Inflammatory macrophage treated with lipopolysaccharide for 1 hour (primary cell): ENCODE measurements at places on chromosomes 2 and 18.
A peak's percentile ranks its signal among the peaks of the same experiment; 100 is the strongest.

DNA sequence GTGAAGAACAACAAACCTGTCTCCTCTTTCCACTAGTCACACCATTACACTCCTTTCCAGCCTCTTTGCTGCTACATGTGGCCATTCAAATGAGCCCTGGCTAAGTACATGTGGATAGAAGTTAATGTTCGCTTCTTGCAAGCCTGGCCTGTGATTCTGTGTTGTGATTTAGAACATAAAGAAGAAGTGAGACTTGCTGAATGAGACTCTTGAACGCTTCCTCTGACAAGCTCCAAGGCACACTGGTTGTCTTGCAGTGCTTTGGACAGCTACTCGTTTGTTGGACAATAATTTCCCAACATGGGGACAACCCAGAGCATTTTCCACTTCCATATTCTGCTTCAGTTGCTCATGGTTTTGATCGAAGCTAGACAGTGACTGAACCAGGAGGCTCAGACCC, 57.3 kb downstream of the CCDC74A start:
- peak; percentile 38 for DNase-seq

DNA sequence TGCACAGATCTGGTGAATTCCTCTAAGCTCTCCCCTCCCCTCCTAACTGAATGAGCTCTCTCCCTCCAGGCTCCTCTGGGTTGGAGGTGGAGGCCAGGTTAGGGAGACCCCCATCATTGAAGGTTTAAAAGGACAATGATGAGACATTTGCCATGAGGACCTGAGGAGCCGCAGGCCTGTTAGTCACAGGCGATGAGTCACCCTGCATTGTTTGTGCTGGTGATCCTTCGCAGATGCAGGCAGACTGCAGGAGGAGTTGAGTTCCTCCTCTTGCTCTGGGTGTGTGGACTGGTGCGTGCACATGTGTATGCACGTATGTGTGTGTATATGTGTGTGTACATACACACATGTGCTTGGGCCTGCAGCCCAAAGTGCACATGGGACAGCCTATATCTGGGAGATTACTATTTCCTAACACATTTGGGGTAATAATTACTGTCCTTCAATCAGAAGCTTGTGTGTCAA, 42.0 kb downstream of the MCFD2 start:
- peak; percentile 74 for DNase-seq

DNA sequence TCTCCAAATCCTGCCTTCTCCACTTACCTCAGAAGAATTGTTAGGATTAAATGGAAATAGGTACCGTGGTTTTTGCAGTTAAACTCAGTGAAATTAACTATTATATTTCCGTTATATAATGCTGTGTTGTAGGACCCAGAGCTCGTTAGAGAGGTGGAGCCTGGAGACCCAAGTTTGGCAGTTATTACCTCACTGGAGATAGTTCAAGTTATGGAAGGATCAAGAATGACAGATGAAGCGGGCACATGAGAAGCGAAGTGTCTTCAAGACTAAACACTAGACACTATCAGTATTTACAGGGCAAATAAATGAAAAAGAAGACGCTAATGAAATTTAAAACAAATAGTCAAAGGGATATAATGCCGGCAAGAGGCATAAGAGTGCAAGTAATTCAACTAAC, 866 bp downstream of the CWC22 start:
- DNase-seq, result peak; percentile 5

GRCh38 chr2:170237572-170238120, 59.7 kb downstream of the MYO3B start:
- DNase-seq, result no peak

DNA sequence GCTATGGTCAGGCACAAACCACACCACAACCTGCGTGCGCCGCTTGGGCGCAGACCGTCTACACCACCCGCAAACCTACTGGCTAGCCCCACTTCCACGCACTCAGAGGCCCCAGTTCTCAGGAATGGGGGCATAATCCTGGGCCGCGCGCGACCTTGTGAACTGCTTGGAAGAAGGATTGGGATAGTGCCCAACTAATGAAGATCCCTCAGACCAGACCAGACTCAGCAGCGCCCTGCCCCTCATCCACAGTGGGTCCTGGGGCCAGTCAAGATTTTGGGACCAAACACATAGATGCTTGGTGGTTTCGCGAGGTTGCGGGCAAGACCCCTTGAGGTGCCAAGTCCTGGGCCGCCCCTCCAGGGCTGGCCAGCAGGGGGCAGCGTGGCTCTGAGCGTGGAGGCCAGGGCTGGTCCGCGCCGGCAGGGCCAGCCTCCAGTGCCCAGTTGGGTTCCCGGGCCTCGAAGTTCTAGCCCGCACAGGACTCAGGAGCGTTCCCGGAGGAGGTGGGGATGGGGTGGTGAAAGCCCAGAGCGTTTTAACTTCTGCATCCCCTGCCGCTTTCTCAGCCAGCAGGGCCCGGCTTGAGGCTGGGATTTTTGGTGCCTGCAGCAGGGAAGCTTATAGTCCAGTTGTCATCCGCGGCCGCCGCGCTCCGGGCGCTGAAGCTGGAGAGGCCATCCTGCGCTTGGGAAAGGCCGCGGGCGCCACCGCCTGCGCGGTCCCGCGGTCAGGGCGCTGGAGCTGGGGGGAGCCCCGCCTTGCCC, 8.3 kb downstream of the OSR1 start:
- peak; percentile 83 for DNase-seq

GRCh38 chr2:105432749-105433148, 33.9 kb upstream of the FHL2 start:
- DNase-seq, result no peak

DNA sequence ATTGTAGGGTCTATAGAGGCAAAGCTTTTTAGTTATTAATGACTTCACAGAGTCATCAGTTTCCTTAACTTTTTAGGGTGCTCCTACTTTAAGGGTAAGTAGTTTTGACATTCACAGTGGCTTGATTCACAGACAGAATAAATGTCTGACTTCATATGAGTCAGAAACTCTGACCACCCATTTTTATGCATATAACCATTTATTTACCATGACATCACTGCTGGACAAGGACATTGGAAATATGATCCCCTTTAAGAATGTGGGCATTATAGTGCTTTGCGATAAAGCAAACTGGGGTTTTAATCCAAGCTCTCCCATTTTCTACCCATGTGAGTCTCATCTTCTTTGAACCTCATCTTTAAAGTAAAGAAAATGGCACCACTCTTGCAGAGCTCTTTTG, 162.0 kb upstream of the MC4R start:
- no peak for DNase-seq

- no peak for DNase-seq
These were observed 223.1 kb downstream of the C1D start for GRCh38 chr2:67839668-67840067.

GRCh38 chr18:79011300-79011870, 31.8 kb downstream of the SALL3 start:
- DNase-seq, result no peak

GRCh38 chr2:10042301-10043161, 819 bp upstream of the KLF11 start:
- peak; percentile 83 for DNase-seq

DNA sequence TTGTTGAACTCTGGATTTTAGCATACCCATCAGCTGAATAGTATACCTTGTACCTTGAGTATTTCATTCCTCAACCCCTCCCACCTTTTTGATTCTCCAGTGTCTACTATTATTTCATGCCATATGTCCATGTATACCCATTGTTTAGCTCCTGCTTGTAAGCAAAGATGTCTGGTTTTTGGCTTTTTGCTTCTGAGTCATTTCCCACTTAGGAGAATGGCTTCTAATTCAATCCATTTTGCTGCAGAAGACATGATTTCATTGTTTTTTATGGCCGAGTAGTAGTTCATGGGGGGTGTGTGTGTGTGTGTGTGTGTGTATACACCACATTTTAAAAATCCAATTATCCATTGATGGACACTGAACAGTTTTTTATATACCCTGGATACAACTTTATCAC, 24.3 kb upstream of the MOCOS start:
- no peak for DNase-seq

- no peak for DNase-seq
These were observed 102.3 kb upstream of the SMAD7 start for GRCh38 chr18:49052891-49053644.

DNA sequence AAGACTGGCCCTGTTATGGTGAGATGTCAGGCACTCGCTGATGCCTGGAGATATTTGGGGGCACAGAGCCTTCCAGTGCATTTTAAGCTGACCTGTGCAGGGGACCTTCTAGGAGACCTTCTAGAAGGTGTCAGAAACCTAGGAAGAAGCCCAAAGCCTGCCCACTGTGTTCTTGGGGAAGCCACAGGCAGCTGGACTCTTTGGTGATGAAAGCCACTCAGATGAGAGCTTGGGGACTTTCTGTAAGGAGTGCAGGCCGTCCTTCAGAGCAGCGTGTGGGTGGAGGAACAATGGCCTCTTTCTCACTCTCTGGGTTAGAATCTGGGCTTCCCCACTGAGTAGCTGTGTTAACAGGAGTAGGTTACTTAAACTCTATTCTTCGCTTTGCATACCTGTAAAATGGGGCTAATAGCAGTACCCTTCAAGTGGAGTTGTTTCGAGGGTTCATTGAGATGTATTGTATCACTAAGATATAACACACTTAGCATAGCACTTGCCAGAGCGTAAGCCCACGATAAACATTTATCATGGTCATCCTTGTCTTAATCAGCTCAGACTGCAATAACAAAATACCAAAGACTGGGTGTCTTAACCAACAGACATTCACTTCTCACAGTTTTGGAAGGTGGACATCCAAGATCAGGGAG, 322.3 kb upstream of the EPAS1 start:
- peak; percentile 67 for DNase-seq

DNA sequence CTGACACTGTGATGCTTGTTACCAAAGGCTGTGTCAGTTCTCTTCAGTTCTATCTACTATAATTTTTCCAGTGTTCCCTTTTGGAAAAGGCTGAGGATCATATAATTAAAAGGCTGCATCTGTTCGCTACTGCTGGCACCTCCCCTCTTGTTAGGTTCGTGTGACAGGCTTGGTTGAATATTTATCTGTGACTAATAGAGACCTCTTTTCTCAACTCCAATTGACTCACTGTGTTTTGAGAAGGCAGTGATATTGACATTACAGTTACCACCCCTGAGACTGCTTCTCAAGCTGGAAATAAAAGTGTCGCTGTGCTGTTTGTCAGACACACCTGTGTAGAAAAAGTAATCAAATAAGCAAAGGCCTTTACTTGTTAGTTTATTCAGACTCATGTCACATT, 205.5 kb upstream of the KCNH7 start:
- no peak for DNase-seq

DNA sequence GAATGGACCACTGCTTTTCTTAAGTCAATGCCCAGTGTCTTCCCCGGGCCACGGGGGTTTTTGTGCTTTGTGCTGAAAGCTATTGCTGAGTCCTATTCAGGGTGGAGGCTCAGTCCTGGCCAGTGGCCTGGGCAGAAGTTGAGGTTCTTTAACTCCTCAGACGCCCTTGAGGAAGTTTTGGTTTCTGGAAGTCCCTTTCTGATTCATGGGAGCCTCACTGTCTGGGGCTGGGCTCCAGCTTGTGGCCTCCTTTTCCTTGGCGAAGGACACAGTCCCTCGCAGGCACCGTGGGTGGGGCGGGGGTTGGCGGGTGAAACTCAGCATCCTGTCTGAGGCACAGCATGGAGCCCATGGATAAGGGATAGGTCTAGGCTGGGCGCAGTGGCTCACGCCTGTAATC, 465.2 kb upstream of the HS6ST1 start:
- no peak for DNase-seq

- peak; percentile 70 for DNase-seq
These were observed 15.5 kb upstream of the RAB10 start for GRCh38 chr2:26018184-26019055.

GRCh38 chr2:108986916-108987510, 2.0 kb downstream of the EDAR start:
- DNase-seq, result no peak

DNA sequence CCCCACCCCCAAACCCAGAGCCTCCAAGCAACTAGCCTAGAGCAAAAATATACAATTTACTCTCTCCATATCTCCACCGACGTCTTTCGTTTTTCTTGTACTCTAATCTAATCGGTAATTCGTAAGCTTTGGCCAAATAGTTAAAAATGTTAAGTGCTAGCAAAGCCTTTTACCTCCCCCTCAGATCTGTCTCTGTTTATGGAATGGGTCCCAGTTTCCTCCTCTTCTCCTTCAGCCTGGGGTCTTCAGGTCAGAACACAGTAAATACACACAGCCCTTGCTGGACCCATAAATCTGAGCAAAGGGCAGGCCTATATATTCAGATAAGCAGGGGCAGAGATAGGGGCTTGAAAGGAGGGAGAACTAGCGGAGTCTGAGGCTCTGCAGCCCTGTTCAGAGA, 267.4 kb downstream of the MEIS1 start:
- no peak for DNase-seq

DNA sequence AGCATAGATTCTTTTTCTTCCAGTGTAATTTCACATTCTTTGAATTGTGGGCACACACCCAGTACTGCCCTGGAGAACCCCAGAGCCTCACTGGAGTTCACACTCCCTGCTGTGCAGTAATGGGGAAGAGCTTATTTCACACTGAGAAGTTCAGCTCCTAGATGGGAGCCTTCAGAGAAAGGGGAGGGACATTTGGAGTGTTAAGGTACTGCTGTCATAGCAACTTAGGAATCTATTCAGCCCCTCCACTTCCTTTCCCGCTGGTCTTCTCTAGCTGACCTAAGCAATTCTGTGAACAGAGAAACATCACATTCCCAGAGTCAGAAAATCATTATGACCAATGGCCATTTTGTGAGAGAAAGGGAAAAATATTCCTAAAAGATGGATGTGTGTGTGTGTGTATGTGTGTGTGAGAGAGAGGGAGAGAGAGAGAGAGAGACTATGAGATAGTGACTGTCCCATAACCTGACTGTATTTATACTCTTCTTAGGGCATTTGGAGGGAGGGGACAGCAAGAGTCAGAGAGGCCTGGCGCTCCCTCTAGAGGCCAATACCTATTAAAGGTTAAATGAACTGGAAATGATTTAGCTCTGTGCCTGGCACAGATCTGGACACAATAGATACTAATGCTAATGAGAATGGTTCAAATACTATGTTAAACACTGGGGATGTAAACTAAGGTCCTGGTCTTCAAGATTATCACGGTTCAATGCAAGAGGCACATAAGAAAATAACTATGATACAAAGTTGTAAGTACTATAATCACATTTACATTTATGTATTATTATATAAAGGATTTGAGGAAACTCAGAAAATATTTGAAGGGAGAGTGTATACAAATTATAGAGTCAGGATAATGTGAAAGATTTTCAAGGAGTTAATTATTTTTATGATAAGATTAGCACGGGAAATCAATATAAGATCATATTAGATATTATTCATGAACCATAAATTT, 41.5 kb upstream of the RPE start:
- peak; percentile 46 for DNase-seq
